ENCODE measurements at places on chromosomes 4 and X. TPM values are rescaled to one million over a fixed set of nuclear protein-coding genes. Genes with fewer than 3 reads are reported as not detected.

The CENPVL1 gene
- not detected for total RNA-seq

The FAM114A1 gene
- 26.1 TPM for total RNA-seq

The SRPX2 gene
- total RNA-seq = 14.2 TPM

DNA sequence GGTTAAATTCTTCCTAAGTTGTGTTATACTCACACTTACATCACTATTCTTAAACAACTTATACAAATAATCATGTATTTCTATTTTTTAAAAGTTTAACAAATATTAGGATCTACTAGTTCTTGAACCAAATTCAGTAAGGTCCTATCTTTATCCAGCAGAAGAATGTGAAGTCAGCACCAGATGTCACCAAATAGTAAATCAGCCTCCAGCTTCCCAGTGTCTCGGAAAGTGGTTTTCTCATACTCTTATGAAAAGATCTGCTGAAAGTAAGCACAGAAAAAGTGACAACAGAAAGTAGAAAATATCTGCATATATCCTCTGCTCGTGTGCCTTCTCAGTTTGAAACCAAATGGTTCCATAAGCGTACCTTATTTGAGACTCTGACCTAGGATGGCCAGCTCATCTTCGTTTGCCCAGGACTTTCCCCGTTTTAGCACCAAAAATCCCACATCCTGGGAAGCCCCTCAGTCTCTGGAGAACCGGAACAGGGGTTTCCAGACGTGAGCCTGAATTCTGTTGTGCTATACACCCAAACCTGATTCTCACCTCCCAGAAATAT lies 98.0 kb upstream of the DCLK2 start:
- no peak for DNase-seq

- peak; percentile 97 for DNase-seq
These were observed at the start of gene MRFAP1L1 for GRCh38 chr4:6709230-6710114. TSS of gene MRFAP1L1 (minus strand) at chr4:6709865. CDS start at chr4:6709629, 236 bp downstream.

DNA sequence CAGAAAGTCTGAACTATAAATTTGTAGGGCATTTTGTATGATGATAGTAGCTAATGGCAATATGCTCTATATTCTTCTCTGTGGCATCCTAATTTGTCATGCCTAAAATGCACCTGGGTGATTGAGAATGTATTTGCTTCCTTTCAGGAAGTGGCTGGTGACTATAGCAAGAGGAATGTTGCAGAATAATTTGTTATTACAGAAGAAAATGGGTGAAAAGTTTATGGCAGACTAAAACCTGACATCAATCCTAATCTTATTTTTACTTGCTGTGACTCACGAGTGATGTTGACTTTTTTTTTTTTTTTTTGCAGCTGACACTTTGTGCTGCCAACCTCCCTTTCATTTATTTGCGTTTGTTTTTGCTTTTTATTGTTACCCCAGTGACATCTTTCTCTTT lies 141.1 kb downstream of the MSL3 start:
- no peak for DNase-seq

DNA sequence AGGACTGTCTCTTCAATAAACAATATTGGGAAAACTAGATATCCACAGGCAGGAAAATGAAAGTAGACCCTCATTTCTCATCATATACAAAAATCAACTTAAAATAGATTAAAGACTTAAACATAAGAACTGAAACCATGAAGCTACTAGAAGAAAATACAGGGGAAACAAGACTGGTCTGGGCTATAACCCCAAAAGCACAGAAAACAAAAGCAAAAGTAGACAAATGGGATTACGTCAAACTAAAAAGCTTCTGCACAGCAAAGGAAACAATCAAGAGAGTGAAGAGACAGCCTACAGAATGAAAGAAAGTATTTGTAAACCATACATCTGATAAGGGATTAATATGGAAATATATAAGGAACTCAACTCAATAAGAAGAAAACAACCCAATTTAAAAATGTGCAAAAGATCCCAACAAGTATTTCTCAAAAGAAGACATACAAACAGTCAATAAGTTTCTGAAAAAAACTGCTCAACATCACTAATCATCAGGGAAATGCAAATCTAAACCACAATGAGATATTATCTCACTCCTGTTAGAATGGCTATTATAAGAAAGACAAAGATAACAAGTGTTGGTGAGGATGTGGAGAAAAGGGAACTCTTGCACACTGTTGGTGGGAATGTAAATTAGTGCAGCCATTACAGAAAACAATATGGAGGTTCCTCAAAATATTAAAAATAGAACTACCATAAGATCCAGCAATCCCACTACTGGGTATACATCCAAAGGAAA lies 325.3 kb upstream of the RASGEF1B start:
- DNase-seq = no peak

DNA sequence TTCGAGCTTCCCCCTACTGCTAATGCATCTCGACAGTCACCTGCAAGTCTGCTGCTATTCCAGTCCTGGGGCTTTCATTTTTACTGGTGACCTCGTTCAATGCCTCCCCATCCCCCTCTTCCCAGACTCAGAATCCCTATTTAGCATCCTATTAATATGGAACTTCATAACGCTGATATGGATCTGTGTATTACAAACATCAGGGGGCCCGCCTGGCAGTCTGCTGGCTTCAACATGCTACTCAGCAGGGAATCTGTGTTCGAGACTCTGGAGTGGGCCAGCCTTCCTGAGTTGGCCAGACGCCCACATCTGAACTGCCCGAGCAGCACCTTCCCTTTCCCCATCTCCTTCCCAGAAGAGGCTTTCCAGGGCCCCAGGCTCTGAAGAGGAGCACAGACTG lies 173.9 kb upstream of the PPARGC1A start:
- DNase-seq = no peak

GRCh38 chrX:120463241-120463640 lies 5.9 kb downstream of the LAMP2 start:
- DNase-seq = no peak
